Activated naive CD4-positive, alpha-beta T cell treated with anti-CD3 and anti-CD28 coated beads for 36 hours (primary cell): ENCODE measurements at places on chromosomes 13 and 19.

- DNase-seq, result no peak
These were observed 70.3 kb downstream of the FNDC3A start for GRCh38 chr13:49046002-49046401.

DNA sequence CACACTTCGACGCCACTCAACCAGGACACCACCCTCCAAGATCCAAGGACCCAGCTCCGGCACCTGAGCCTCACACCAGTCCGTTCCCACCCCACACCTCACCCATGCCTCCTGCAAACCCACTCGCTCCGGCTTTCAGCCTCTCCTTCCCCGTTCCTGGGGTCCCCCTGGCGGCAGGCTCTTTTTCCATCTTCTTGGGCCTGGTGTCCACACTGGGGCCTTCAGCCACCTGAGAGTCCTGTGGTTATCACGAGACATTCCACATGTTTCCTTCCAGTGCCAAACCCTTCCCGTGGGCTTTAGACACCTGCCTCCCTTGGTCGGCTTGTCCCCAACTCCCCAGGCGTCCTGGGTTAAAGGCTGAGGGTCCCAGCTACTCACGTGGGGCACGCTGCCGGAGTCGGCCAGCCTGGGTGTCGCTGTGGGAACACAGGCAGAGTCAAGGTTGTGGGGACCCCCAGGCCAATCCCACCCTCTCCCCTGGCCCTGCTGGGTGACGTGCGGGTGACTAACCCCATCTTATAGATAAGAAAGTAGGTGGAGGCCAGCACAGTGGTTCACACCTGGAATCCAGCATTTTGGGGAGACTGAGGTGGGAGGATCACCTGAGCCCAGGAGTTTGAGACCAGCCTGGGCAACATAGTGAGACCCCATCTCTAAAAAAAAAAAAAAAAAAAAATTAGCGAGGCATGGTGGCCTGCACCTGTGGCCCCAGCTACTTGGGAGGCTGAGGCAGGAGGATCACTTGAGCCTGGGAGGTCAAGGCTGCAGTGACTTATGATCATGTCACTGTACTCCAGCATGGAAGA, 1.9 kb downstream of the JSRP1 start:
- no peak for DNase-seq

- no peak for DNase-seq
These were observed 6.8 kb downstream of the SIRT6 start for GRCh38 chr19:4175669-4175931.

GRCh38 chr13:71869274-71869673, 2.3 kb upstream of the DACH1 start:
- no peak for DNase-seq

GRCh38 chr19:6249296-6249695, 30.5 kb downstream of the MLLT1 start:
- no peak for DNase-seq

GRCh38 chr19:42155796-42156195, 23.6 kb upstream of the POU2F2 start:
- no peak for DNase-seq

GRCh38 chr13:94236872-94237271, 242.6 kb downstream of the DCT start:
- DNase-seq, result peak; percentile 39

GRCh38 chr13:49972709-49973108, 24.1 kb upstream of the TRIM13 start:
- no peak for DNase-seq

- DNase-seq, result no peak
These were observed 100.5 kb downstream of the KCNRG start for GRCh38 chr13:50115695-50116094.

GRCh38 chr13:49838989-49839388, 46.5 kb upstream of the KPNA3 start:
- DNase-seq, result no peak

- DNase-seq, result no peak
These were observed 32.9 kb downstream of the NAXD start for GRCh38 chr13:110648146-110648819.

DNA sequence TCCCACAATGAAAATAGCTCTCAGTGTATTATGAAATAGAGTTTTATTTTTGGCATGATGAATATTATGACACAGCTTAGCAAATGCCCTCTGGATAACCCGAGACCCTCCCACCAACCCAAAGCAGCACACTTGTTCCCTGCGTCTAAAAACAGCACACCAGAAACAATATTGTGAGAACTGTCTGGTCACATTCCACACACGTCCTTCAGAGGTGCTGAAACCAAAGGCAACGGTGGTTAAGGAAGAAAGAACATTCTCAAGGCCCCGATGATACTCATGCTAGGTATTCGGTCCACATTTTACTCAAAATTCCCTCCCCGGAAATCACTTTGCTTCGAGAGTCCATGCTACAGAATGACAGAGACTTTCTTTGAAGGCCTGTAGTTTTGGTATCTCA, 156.7 kb downstream of the SLC7A1 start:
- no peak for DNase-seq

DNA sequence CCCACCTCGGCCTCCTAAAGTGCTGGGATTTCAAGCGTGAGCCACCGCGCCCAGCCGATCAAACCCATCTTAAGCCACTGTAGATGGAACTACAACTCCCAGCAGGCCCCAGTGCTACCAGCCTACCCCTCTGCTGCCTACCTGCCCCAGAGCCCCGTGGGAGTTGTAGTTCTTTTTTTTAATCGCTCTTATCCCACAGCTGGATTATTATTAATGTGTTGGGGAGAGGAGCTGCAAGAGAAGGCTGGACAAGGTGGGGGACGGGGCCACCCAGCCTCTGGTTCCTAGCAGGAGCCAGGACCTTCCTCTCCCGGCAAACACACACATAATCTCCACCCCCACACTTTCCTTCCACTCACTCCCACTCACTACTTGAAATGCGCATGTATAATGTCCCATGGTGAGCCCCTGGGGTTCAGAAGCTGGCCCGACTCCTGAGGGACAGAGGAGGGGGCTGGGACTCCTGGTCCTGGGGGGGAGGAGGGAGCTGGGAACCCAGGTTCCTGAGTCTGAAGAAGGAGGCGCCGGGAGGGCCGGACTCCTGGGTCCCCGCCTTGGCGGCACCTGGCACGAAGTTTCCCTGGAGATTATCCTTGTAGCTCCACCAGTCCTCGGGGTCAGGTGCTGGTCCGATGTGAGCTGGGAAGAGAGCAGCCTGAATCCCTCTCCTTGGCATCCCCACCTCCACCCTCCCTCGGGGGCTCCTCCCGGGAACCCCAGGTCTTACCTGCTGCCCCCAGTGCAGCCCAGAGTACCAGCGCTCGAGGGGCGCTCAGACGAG, 958 bp downstream of the CA11 start:
- DNase-seq, result peak; percentile 86

DNA sequence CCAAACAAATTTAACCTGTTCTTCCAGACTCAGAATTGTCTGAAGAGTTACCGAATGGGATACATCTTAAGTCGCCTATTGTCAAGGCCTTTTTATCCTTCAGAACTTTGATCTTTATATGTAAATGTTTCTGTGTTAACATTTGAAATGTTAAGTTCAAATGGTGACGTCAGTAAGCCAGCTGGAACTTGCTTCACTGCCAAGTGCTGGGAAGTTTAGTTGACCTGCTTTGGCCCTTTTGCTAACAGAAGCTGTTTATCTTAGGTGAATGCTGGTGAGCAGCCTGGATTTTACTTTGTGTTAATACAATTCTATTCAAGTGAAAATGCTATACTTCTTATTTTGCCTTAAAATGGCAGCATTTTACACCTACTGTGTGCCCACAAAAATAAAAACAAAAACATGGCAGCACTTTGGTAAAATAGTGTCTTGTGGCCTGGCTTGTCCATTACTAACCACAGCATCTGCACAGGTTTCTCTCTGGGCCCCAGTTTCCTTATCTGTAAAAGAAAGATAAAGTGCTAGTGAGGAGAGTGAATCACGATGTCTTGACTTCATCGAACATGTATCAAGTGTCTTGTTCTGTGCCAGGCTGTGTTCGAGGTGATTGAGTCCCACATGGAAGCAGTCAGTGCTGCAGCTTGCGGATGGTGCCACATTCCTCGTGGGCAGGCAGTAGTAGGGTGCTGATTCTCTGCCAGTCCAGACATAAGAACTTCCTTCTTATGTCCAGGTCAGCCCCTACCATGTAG, 2.2 kb downstream of the NAXD start:
- DNase-seq, result no peak

DNA sequence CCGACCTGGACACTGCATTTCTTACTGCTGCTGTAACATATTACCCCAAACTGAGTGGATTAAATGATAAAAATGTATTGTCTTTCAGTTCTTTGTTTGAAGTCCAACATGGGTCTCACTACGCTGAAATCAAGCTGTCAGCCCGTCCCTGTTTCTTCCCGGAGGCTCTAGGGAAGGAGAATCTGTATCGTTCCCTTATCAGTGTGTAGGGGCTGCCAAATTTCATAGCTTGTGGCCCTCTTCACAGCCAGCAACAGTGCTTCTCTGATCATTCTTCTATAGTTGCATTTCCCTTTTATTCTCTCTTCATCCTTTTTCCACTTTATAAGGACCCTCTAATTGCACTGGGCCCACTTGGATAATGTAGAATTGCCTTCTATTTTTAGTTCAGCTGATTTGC, 10.1 kb downstream of the ZNF234 start:
- no peak for DNase-seq

- no peak for DNase-seq
These were observed 17.7 kb upstream of the DPY19L3 start for GRCh38 chr19:32387701-32388392.

GRCh38 chr19:30167976-30168635, 204.1 kb upstream of the ZNF536 start:
- no peak for DNase-seq

- DNase-seq, result peak; percentile 78
These were observed 1.6 kb downstream of the PKN1 start for GRCh38 chr19:14434543-14435319.

DNA sequence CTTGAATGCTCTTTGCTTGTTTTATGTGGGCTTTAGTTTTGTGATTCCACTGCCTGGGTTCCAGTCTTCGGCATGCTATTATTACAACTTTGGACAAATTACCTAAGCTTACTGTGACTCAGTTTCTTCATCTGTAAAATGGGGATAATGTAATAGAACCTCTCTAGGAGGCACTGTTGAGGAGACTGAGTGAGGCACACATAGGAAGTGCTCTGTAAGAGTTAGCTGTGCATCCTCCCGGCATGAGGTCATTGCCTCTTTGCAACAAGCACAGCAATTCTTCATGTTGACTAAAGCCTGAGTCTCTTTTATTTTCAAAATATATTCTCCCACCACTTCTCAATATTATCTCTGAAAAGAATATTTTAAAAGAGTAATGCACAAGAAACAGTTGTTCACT, 227.4 kb downstream of the DLEU7 start:
- no peak for DNase-seq

DNA sequence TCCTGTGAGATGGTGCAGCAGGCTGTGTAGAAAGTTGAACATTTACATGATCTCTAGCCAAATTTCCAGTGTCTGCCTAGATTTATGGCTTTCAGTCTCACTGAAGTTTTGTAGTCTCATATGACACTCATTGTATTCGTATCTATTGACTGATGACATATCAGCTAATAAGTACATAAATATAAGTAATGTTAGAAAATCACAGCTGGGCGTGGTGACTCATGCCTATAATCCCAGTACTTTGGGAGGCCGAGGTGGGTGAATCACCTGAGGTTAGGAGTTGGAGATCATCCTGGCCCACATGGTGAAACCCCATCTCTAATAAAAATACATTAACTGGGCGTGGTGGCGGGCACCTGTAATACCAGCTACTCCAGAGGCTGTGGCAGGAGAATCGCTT, 54.7 kb upstream of the HTR2A start:
- no peak for DNase-seq

DNA sequence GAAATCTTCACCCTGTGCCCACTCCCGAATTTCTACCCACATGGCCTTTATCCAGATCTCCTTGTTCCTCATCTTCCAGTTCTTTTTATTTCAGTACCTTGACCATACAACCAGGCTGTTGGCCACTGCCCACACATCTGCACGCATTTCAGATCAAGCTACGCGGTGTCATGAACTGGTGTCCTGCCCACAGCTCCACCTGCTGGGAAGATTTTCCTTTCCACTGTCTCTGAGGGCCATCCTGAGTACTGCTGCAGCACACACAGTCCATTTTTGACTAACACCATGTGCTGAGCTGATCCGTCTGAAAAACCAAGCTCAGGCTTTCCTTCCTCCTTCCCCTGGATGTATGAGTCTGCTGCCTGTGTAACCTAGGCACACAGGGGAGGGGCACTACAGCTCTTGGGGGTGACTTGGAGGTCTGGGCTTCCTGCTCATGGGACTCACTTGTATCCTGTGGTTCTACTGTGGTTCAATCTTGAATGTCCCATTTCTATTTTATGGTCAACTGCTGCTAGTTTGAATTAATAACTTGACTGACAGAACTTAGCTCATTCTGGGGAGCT, 71.9 kb downstream of the WASF3 start:
- no peak for DNase-seq

GRCh38 chr13:27482983-27483382, 32.6 kb upstream of the MTIF3 start:
- no peak for DNase-seq

- no peak for DNase-seq
These were observed 1.5 kb downstream of the DOCK9 start for GRCh38 chr13:98976338-98976737.

- DNase-seq, result no peak
These were observed 384.8 kb downstream of the SLC7A1 start for GRCh38 chr13:29210676-29211075.

DNA sequence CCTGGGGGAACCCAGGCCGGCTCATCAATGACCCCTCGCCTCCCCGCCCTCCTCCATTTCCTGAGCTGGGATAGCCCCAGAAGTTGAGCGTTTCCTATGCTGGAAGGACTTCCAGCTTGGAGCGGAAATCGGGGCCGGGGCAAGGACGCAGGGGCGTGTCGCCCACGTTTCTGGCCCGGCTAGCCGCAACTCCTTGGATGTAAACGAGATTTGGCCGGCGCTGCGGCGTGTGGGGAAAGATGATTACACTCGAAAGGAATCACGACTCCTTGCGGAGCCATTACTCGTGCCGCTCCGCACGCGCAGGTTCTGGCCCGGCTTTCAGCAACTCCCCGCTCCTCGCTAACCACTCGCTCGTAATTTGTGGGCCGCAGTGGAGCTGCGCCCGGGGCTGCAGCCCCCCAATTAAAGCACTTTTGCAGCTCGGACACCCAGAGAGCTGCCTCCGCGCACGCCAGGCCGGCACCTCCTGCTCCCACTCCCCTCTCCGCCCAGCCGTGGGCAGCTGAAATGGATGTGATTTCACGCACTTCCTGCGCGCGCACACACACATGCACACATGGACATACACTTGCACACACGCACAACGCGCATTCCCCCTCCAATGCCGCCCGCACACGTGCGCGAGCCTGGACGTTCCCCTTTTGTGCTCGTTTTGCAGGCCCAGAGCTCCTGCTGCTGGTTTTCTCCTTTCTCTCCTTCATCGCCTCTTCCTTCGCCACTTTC, 15.7 kb downstream of the ZIC5 start:
- no peak for DNase-seq
